ENCODE measurements at places on chromosomes 3 and 15.
A peak's percentile ranks its signal among the peaks of the same experiment; 100 is the strongest.

DNA sequence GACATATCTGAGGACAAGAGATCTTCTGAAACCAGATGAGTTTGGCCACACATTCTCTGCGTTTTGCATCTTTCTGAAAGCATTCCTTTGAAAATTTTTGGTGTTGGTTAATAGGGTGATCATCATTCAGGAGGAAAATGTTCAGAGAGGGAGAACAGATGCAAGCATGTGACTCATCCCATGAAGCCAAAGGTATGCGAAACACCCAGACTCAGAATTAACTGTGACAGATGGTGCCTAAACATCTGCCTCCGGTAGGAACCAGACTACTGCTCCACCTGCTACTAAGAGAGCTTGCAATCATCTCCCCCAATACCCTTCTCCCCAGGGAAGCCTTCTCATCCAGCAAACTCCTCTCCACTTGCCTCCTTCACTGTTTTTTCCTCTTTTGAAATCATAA, 46.2 kb downstream of the TRIM69 start:
- no peak for DNase-seq

DNA sequence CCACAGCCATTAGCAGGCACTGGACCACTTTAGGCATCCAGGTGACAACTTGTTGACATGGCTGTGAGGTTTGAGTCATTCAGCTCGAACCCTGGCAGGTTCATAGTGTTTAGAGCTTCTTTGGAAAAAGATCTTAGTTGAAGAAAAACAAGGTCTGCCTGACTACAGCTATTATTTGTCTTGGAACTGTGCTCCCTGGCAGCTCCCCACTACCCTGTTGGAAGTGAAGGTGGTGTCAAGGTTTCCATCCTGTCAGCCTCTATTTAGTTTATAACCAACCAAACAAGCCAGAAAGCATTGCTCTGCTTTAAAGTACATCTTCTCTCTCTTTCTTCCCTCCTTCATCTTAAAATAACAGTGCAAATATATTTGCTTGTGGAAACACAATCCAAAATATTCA, 56.8 kb downstream of the KAT2B start:
- no peak for DNase-seq

DNA sequence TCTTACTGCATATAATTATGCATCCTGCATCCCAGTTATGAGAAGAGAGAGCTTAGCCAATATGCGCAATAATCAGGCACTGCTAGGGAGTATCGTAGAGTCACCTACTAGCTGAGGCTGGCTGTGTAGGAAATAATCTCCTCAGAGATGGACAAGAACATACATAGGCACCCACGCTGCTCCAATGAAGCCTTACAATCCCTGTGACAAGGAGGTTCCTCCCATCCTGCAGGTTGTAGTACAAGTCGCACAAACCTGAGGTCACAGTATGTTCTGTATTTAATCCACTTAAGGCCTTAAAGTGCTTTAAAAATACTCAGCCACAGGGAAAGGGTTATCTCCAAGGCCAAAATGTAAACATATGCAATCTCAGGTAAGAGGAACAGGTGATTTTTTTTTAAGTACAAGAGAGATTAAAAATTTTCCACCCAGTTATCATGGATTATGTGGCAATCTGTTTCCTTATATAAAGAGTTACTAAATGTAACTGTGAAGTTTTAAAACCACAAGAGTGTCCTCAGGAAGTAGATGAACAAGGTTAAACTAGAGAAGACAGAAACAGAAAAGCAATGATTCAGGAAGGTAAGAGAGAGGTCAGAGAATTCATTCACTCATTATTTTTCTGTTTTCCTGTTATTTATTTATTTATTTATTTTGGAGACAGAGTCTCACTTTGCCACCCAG, 7.5 kb upstream of the COLQ start:
- DNase-seq = no peak

GRCh38 chr3:7280318-7280717, 419.4 kb downstream of the GRM7 start:
- DNase-seq = no peak

- DNase-seq = no peak
Measured at GRCh38 chr3:107542665-107543064, 19.9 kb downstream of the BBX start.

- DNase-seq = no peak
Measured at GRCh38 chr15:48814286-48814685, 3.4 kb upstream of the CEP152 start.

DNA sequence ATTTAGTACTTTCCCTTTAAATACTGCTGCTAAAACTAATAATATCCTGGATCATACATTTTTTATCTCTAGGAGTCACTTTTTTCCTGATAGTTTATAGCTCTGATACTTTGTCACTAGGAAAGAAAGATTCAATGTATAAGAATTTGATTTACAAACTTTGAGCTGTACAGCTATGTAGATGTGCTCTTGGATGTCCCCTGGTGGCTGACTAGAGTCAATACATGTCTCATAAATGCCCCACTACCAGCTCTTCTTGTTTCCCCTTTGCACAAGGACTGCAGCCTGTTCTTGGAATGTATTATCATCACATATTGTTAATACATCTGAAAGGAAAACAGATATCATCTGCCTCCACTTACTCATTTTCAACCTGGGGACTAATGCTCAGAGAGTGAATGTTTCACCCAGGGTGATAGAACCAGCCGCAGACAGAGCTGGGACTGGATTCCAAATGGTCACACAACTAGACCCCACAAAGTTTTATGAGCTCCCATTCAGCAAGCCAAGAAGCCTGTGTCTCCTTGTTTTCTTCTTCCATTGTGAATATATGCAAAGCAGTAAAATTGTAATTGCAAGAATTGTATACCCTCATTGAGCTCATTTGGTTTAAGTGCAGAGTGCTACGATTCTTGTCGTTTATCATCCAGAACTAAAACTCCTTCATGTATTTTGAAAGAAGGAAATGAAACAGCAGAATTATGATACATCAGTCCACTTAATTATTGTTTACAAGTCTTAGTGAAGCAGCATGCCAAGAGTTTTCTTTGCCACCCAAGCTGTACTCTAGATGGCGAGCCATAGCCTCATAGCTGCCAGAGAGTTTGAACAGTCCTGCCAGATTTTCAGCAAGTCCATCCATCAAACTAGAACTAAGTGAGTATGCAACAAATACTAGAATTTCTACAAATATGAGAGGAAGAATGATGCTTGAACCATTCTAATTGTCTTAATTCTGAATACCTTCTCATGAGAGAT, 261.6 kb upstream of the LMCD1 start:
- DNase-seq = no peak

- DNase-seq = no peak
Measured at GRCh38 chr3:127615631-127616305, 13.2 kb upstream of the PODXL2 start.

DNA sequence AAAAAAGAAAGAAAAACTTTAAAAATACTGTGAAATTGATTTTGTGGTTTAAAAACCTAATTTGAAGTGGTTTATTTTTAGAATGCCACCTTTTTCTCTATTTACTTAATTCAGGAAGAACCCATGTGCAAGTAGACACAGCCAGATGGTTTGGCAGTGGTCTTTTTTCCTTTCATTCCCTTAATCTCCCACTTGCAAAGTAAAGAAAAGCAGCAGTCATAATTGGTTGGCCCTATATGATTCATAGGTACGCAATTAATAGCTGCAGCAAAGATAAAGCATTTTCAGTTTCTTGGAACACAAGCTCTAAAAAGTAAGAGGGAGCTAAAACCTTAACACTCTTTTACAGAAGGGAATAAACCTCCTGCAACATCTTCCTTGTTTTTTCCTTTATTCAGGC, 115.3 kb downstream of the MECOM start:
- DNase-seq = no peak

GRCh38 chr15:48644827-48645557, 517 bp downstream of the FBN1 start:
- DNase-seq = peak; percentile 82

- peak; percentile 51 for DNase-seq
Measured at GRCh38 chr3:138945709-138946662, 951 bp downstream of the FOXL2 start.

- no peak for DNase-seq
Measured at GRCh38 chr3:40191251-40191650, 118.3 kb upstream of the EIF1B start.

GRCh38 chr3:16496008-16496407, 17.5 kb downstream of the RFTN1 start:
- DNase-seq = no peak
